Spleen (tissue), 13 donors: ENCODE measurements at places on chromosomes 6 and 20.
A peak's percentile ranks its signal among the peaks of the same experiment; 100 is the strongest.

- no peaks in the 10 kb centered on the region for H3K4me1 ChIP-seq
- no peaks in the 10 kb centered on the region for H3K36me3 ChIP-seq
- no peaks in the 10 kb centered on the region for H3K27me3 ChIP-seq
- no peak overlapping the region for H3K27ac ChIP-seq
Observed at GRCh38 chr6:113184736-113185135, 672.4 kb upstream of the MARCKS start.

DNA sequence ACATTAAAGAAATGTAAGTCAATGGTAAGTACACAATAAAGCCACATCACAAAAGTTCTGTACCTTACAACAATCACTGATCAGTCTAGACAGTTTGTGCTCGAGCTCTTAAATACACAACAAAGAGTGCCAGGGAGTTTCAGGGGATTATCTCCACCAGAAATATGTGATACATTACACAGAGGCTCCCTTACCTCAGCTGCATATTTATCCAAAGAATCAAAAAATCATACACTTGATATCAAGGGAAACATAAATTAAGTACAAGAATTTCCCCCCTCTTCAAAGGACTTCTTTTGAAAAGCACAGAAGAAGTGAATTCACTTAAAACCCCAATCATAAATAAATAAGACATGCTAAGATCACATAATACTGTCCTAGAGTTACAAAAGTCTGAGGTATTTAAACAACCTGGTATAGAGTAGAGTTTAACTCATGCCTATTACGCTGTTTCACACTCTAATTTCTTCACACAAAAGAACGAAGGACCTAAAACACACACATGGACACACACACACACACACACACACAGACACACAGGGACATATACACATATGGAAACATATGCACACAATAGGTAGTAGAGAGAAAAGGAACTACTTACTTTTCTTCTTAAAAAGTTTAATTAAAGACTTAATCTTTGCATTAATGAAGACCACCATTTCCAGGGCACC lies 528 bp downstream of the NHSL1 start:
- no peaks in the 10 kb centered on the region for H3K27me3 ChIP-seq
- H3K4me3 ChIP-seq: no peak overlapping the region
- H3K36me3 ChIP-seq: no peaks in the 10 kb centered on the region
- H3K27ac ChIP-seq: no peak overlapping the region
- DNase-seq: no peak
- H3K4me1 ChIP-seq: peaks cover 16% of the 10 kb centered on the region

GRCh38 chr6:13445005-13445743 lies 42.2 kb downstream of the GFOD1 start:
- H3K36me3 ChIP-seq: peaks cover 3% of the 10 kb centered on the region
- H3K27me3 ChIP-seq: no peaks in the 10 kb centered on the region
- H3K27ac ChIP-seq: peak overlapping the region; percentile 54
- DNase-seq: peak; percentile 86

- no peaks in the 10 kb centered on the region for H3K27me3 ChIP-seq
- no peak for DNase-seq
- H3K36me3 ChIP-seq: no peaks in the 10 kb centered on the region
- H3K27ac ChIP-seq: no peak overlapping the region
- H3K4me3 ChIP-seq: no peak overlapping the region
Observed at GRCh38 chr6:105493736-105494135, 90.9 kb upstream of the PREP start.

DNA sequence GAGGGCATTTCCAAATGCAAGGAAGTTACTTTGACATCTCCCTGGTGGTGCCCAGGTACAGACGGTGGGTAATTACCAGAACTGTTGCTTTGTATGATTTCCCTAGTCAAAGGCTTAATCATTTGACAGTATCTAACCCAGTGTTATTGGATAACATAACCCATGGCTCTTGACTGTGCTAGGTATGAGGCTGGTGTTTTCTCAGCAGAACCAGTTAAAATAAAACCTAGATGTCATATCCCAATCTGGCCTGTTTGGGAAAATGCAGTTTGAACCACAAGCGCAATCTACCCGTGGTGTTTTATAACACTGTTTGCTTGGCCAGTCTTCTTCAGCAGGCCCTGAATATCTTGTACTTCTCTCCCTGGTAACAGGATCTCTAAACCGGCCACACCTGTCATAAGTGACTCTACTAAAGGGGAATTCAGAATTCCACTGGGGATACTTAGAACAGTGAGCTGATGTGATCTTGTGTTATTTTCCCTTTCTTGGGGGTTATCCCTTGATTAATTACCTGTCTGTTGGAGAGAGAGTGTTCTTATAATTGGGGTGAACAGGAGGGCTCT lies 32.8 kb downstream of the PPP1R14C start:
- no peak overlapping the region for H3K4me3 ChIP-seq
- DNase-seq: no peak
- H3K4me1 ChIP-seq: no peaks in the 10 kb centered on the region
- no peak overlapping the region for H3K27ac ChIP-seq
- H3K36me3 ChIP-seq: no peaks in the 10 kb centered on the region

DNA sequence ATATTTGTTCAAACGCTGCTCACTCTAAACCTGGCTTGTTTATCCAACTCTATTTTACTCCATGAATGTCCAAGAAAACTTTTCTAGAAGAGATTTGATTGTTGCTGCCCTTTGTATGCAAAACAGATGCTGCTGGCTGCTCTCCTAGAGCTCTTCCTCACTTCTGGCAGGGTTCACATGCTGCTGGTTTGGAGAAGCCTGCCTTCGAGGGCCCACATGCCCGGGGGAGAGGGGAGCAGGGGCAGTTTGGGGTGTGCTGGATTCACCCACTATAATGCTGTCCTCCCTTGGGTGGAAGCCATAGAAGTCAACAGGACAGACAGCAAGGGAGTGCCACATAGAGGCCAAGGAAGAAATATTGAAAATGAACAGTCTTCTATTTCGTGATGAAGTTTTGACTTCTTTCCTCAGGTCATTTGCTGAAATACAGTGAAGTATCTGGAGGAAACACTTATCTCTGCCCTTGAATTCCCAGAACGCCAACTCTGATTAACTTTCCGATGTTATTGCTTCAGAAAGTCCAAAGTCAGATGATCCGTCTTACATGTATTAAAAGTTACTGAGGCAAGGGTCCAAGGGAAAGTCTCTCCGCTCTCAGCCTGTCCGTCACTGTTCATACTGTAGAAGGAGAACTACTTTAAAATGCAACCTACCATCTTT lies 32.4 kb downstream of the LY86 start:
- H3K36me3 ChIP-seq: peaks cover 12% of the 10 kb centered on the region
- no peaks in the 10 kb centered on the region for H3K27me3 ChIP-seq
- no peak for DNase-seq
- peaks cover 41% of the 10 kb centered on the region for H3K4me1 ChIP-seq
- no peak overlapping the region for H3K4me3 ChIP-seq

DNA sequence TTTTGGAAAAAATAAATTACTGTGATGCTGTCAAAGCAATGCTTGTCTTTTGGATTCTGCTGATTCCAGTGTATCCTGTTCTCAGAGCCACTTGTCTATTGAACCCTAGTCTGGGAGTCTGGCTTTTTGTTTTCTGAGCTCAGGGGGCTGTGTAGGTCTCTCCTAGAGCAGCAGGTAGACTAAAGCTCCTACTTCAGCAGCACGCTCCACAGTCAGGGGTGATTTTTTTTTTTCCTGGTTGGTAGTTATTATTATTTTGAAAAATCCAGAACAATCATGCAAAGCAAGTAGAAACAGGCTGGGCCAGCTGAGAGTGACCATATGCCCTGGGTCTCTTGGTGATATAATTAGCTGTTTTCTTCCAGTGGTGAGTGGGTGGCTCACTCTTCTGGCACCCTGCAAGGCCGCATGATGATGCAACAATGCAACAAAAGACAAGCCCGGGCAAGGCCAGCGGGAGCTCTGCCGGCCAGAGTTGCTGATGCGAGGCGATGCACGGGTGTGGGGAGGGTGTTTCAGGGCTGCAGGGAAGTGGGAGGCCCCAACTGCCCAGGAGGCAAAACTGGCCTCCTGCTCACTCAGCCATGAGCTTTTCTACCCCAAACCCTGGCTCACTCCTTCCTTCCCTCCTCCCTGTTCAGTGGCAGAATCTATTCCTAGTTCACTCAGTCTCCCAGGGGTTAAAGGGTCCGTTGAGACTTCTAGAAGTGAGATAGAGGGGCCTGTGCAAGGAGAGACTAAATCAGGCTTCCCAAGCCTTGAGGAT lies 11.5 kb upstream of the CDKN1A start:
- H3K27ac ChIP-seq: peak overlapping the region; percentile 55
- no peak overlapping the region for H3K4me3 ChIP-seq
- peak; percentile 85 for DNase-seq
- H3K27me3 ChIP-seq: no peaks in the 10 kb centered on the region
- peaks cover 22% of the 10 kb centered on the region for H3K4me1 ChIP-seq

- no peaks in the 10 kb centered on the region for H3K4me1 ChIP-seq
- no peak for DNase-seq
- H3K27ac ChIP-seq: no peak overlapping the region
- H3K36me3 ChIP-seq: no peaks in the 10 kb centered on the region
- no peaks in the 10 kb centered on the region for H3K27me3 ChIP-seq
Observed at GRCh38 chr6:122647765-122648164, 37.6 kb downstream of the PKIB start.

- no peak for DNase-seq
- H3K36me3 ChIP-seq: no peaks in the 10 kb centered on the region
Observed at GRCh38 chr20:33868595-33868994, 57.4 kb downstream of the CHMP4B start.

GRCh38 chr6:105838171-105838570 lies 248.0 kb upstream of the PRDM1 start:
- no peak for DNase-seq
- H3K27me3 ChIP-seq: no peaks in the 10 kb centered on the region
- H3K27ac ChIP-seq: no peak overlapping the region

DNA sequence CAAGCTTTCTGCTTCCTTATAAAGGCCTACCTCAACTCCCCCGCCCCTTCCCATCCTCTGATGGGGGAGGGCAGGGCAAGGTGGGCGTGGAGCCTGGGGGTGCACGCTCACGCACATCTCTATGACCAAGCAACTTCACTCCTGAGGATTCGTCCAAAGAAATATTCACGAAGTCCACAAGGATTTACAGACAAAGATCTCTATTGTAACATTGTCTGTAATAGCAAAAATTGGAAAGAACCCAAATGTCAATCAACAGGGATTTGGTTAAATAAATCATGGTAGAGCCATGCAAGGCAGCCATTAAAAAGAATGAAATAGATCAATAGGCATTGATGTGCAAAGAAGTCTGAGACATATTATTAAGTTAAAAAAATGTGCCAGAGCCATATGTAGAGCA lies 130.4 kb upstream of the AFDN start:
- no peak overlapping the region for H3K27ac ChIP-seq
- peaks cover 28% of the 10 kb centered on the region for H3K4me1 ChIP-seq
- H3K36me3 ChIP-seq: no peaks in the 10 kb centered on the region
- H3K4me3 ChIP-seq: no peak overlapping the region

- H3K27ac ChIP-seq: no peak overlapping the region
- DNase-seq: no peak
- no peaks in the 10 kb centered on the region for H3K36me3 ChIP-seq
- H3K4me3 ChIP-seq: no peak overlapping the region
- no peaks in the 10 kb centered on the region for H3K4me1 ChIP-seq
- no peaks in the 10 kb centered on the region for H3K27me3 ChIP-seq
Observed at GRCh38 chr6:38792356-38792755, 77.2 kb downstream of the DNAH8 start.

GRCh38 chr6:43871933-43872332 lies 101.9 kb downstream of the VEGFA start:
- no peak overlapping the region for H3K4me3 ChIP-seq
- H3K27ac ChIP-seq: no peak overlapping the region
- DNase-seq: no peak
- no peaks in the 10 kb centered on the region for H3K36me3 ChIP-seq
- H3K4me1 ChIP-seq: no peaks in the 10 kb centered on the region

- H3K27me3 ChIP-seq: no peaks in the 10 kb centered on the region
- no peaks in the 10 kb centered on the region for H3K36me3 ChIP-seq
- DNase-seq: no peak
- no peak overlapping the region for H3K27ac ChIP-seq
- H3K4me3 ChIP-seq: no peak overlapping the region
- no peaks in the 10 kb centered on the region for H3K4me1 ChIP-seq
Observed at GRCh38 chr6:113315879-113316278, 541.3 kb upstream of the MARCKS start.

GRCh38 chr6:33213166-33213988 lies 5.1 kb downstream of the RING1 start:
- H3K27ac ChIP-seq: no peak overlapping the region
- H3K4me1 ChIP-seq: peaks cover 34% of the 10 kb centered on the region
- H3K27me3 ChIP-seq: peaks cover 19% of the 10 kb centered on the region
- DNase-seq: peak; percentile 79

DNA sequence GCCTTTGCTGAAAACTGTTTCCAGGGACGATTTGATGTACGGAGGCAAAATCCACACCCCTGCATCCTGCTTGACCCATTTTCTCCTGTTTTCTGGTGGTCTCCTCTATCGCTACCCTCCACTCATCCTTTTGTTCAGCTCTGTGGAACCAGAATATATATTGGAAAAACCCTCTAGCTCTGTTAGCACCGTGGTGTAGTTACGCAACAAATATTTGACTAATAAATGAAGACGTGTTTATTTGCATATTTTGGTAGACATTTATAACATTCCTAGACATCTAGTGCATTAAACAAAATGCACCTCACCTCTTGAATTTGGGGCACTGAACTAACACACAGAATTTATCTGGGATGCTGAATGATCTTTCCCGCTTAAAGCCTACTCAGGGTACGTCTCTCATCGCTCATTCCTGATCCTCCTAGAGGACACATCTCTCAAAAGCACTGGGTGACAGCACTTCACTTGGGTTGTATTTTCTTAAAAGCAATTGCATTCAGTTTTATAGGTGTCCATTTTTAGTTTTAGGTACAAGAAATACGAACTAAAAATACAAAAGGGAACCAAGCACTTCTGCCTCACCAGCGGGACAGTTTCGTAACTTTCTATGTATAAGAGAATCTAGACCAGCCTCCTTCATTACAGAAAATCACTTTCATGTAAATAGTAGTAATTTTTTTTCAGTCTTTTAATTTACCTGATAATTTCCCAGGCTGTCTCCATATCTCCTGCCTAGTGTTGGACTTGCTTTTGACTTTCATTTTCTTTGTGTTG lies 59.2 kb downstream of the SNRNP48 start:
- peaks cover 6% of the 10 kb centered on the region for H3K4me1 ChIP-seq
- no peak overlapping the region for H3K27ac ChIP-seq
- DNase-seq: no peak
- H3K36me3 ChIP-seq: no peaks in the 10 kb centered on the region

GRCh38 chr6:83868639-83869038 lies 9.2 kb downstream of the CYB5R4 start:
- DNase-seq: no peak
- no peaks in the 10 kb centered on the region for H3K27me3 ChIP-seq
- H3K4me1 ChIP-seq: peaks cover 7% of the 10 kb centered on the region

DNA sequence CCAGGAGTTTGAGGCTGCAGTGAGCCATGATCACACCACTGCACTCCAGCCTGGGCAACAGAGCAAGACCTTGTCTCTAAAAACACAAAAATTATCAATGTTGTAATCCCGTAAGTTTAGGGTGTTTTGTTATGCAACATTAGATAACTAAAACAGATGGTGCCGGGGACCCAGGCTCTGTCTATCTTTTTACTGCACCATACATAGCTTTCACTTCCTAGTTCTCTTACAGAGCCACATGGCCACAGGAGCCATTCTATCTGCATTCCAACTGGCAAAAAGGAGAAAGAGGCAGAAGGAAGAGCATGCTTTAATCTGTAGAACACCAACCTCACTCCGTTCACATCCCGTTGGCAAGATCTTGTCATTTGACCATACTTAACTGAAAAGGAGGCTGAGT lies 5.4 kb upstream of the TCF15 start:
- no peak for DNase-seq
- H3K4me3 ChIP-seq: no peak overlapping the region
- H3K27ac ChIP-seq: no peak overlapping the region
- H3K27me3 ChIP-seq: peaks cover 39% of the 10 kb centered on the region
- H3K4me1 ChIP-seq: peaks cover 15% of the 10 kb centered on the region
- no peaks in the 10 kb centered on the region for H3K36me3 ChIP-seq
